ENCODE measurements at places on chromosomes 13 and 19.

DNA sequence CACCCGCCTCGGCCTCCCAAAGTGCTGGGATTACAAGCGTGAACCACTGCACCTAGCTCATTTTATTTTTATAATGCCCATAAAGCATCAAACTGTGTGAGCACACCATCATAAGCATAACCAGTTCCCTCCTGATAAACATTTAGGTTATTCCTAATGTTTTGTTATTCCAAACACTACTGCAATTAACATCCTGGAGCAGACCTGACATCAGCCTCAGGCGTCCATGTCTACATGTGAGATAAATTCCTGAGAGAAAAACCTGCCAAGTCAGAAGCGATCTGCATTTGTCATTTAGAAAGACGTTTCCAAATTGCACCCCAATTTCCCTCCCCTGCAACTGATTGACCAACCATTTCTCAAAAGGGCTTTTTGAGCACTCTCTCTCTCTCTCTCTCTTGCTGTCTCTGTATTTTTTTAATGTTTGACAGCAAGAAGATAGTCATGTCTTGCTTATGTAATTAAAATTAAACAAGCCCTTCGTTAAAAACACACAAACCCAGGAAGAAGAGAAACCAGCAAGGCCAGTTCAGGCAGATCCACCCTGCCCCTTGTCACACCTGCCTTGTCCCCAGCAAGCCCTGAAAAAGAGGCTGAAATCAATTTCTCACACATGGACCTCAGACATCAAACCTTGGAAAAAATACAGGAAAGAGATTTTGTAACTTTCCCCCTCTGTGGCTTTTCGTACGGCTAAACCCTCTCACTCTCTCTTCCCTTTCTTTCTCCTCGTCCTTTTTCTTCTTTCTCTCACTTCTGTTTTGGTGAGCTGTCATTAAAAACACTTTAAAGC lies 9.9 kb downstream of the LYPD3 start:
- DNase-seq: no peak

DNA sequence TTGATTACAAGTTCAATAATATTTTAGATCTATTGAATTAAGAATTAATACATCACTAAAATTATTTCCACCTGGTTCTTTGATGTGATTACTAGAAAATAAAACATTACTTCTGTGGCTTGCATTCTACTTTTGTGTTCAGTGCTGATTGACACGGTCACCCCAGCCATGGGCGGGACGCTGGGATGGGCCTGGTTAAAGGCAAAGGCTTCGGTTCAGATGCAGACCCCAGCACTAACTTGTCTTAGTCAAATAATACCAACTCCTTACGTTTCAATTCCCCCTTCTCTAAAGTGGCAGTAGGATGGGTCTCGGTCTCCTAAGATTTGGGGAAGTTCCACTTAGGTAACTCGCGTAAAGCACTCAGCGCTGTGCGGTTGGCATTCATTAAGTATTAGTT lies 144.9 kb downstream of the URI1 start:
- DNase-seq: no peak

DNA sequence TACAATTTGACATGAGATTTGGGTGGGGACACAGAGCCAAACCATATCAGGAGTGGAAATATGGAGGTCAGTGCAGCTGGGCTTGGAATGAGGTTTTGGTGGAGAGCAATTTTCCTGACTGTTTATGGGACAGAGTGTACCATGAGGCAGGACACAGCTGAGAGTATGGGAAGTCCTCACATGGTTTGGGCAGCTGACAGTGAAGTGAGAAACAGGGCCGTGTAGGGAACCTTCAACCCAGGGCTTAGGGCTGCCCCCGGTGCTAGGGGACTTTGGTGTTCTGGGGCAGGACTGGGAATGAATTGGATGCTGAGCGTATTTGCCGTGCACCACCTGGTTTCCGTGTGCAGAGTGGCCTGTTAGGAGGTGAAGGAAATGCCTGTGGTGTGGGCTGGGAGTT lies 6.1 kb downstream of the ZNF548 start:
- DNase-seq: no peak

DNA sequence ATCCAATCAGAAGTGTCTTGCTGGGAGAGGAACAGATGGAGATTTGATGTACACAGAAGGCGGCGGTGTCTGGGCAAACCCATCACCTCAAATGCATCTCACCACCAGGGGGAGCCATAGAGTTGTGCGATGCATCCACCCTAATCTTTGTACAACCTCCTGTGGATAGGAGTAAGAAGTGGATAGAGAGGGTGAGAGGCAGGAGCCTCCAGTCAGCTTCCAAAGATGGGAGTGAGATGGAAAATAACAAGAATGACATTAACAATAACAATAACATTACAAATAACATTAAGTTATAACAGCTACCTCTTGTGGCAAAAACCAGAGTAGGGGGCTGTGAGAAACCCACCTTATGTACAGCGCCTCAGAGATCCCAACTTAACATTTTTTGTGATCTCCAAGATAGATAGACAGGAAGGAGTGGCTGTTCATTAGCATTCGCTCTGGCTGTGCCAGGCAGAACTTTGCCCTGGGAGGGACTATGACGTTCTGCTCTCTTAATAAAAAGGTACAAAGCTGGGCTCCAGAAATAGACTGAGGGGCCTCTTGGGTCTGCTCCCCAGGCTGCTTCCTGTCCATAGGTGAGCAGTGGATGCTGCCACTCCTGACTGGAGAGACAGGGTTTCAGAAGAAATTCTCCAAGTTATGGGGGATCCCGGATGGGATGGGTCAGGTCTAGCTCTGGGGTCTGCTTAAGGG lies 5.2 kb upstream of the CEACAM18 start:
- peak; percentile 72 for DNase-seq

GRCh38 chr13:112690283-112690929 lies 568 bp downstream of the ATP11A start:
- DNase-seq: no peak

- no peak for DNase-seq
These were observed 1.9 kb downstream of the RRAS start for GRCh38 chr19:49637821-49638738.

- no peak for DNase-seq
These were observed 1.3 kb downstream of the LRG1 start for GRCh38 chr19:4538601-4538954.

GRCh38 chr19:29022165-29022564 lies 190.8 kb downstream of the UQCRFS1 start:
- DNase-seq: no peak

GRCh38 chr13:93254775-93255174 lies 28.2 kb downstream of the GPC6 start:
- DNase-seq: no peak

GRCh38 chr19:31055454-31055853 lies 293.8 kb downstream of the TSHZ3 start:
- DNase-seq: no peak

DNA sequence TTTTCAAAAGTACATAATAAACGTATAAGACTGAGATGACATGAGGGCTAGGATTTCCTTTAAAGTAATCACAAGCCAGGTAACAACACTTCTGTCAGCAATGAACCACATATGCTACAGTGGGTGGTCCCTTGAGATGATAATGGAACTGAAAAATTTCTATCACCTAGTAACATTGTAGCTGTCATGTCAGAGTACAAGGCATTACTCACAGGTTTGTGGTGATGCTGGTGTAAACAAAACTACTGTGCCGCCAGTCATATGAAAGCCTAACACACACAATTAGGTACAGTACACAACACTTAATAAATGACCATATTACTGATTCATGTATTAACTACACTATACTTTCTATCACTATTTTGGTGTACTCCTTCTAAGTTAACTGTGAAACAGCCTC lies 36.8 kb downstream of the MIPEP start:
- no peak for DNase-seq

DNA sequence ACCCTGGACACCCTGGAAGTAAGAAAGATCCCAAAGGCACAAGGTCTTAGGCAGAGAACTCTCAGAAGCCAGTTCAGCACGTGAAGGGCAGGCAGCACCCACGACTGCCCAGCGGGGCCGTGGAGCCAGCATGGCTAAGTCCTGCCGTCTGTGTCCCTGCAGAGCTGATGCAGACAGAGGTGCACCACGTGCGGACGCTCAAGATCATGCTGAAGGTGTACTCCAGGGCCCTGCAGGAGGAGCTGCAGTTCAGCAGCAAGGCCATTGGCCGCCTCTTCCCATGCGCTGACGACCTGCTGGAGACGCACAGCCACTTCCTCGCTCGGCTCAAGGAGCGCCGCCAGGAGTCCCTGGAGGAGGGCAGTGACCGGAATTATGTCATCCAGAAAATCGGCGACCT lies 44.8 kb downstream of the PEX11G start:
- no peak for DNase-seq

DNA sequence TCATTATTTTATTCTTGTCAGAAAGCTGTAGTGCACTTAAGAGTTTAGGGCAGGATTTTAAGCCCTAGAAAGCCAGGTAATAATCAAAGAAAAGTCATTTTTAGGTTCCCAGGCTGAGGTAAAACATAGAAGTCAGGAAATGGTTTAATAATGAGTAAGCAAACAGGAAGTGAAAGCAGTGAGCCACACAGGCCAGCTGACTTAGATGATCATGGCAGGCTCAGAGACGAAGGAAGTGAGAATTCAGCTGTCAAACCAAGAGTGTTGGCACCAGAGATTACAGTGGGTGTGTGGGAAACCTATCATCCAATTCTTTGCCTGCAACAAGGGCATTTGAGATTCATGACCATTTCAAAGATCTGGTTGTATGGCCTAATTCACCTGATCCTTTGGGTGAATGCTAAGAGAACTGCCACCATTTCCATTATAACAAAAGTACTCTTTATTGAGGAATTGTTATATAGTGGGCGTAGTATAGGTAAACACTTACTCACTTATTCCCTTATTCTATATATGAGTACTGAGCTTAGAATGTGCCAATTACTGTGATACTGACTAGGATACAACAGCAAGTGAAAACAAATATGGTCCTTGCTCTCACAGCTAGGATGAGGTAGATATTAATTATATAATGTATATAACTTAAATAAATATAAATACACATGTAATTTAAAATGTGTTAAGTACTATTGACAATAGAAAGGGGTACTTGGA lies 103.7 kb upstream of the EDNRB start:
- DNase-seq: peak; percentile 81

- no peak for DNase-seq
These were observed 117.9 kb downstream of the TDRD3 start for GRCh38 chr13:60514891-60515290.

GRCh38 chr19:47781590-47782262 lies 3.2 kb downstream of the SELENOW start:
- DNase-seq: no peak

GRCh38 chr13:113637262-113638160 lies 20.5 kb downstream of the ATP4B start:
- DNase-seq: no peak

- no peak for DNase-seq
These were observed 42.7 kb upstream of the ABCC4 start for GRCh38 chr13:95343944-95344343.

DNA sequence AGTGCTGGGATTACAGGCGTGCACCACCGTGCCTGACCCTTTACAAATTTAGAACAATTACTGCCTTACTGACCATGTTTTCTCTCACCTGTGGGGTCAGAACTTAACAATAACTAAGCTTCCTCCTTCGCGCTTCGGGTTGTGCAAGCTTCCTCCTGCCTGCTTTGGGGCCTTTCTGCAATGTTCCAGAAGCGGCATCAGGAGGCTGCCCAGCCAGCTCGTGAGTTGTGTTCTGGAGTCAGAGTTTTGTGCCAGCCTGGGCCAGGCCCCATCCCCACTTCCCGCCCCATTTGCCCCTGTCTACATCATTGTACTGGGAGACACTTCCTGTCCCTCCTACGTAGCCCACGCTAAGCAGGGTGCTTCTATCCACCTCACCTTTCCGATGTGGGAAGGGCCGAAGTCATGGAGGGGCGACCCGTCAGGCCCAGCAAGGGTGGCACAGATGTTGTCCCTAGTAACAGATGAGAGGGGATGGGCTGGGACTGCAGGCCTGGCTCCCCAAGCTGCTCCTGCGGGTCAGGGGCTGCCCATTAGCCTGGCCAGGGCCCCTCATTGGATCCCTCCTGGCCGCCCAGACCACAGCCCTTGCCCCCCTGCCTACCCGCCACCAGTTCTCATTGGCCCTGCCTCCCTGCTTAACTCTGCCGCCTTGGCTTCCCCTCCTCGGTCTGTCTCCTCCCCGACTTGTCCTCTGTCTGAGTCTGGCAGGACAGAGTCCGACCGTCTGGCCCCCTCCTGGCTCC lies 13.4 kb downstream of the UHRF1 start:
- no peak for DNase-seq

- no peak for DNase-seq
These were observed 7.5 kb downstream of the DNAJC3 start for GRCh38 chr13:95684418-95684817.

DNA sequence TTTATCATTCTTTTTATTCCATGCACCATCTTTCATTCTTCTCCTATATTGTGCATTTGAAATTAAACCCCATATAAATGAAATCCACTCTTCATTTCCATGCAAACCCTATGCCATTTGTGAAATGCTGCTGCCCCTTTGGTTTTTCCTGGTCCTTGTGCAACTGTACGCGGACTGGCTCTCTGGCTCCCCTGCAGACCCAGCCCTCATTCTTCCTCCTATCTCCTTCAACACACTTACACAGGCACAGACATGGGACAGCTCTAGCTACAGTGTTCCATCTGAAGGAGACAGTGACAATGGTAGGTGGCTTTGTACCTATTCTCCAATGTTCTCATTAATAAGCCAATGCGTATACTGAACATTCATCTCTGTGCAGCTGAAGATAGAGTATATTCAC lies 81.6 kb downstream of the ESD start:
- no peak for DNase-seq

GRCh38 chr19:38711726-38712153 lies 32.5 kb downstream of the CAPN12 start:
- DNase-seq: no peak
